Activated naive CD4-positive, alpha-beta T cell treated with anti-CD3 and anti-CD28 coated beads, Interleukin-2, amount 50 U/mL, for 72 hours (primary cell): ENCODE measurements at places on chromosomes 5 and 9.

DNA sequence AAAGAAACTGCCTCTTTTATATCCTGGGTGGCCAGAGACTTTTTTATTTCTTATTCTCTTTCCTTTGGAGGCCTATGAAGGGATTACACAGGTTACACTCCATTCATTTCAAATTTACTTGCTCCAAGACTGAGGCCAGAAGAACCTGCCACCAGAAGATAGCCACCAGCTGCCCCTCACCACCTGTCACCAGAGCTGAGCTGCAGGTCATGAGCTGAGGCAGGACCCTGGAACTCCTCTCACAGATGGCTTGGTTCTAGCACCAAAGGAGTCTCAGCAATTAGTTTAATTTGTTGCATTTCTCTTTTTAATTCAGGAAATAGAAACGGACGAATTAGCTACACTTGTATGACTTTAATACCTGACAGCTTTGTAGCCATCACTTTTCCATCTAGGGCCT is 313.9 kb downstream of the SPOCK1 start:
- DNase-seq, result no peak

- DNase-seq, result no peak
These were observed 35.8 kb downstream of the PTCH1 start for GRCh38 chr9:95481000-95481399.

DNA sequence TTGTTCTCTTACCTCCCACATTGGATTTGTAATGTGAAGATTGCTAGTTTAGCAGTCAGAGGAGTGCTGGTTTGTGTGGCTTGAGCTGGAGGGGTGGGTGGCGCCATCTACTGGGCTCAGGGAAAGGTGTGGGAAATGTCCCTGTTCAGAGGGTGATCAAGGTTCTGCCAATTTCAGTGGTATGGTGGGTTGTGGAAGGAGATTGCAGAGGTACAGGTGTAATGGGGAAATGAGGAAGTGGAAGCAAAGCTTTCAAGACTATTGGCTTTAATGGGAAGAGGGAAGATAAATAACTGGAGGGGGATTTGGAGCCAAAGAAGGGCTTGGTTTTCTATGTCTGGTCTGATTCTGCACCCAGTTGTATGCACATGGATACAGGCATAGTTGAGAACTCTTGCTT is 76.4 kb downstream of the OSMR start:
- DNase-seq, result peak; percentile 38

- DNase-seq, result no peak
These were observed 36.7 kb upstream of the CCDC112 start for GRCh38 chr5:115333164-115333563.

DNA sequence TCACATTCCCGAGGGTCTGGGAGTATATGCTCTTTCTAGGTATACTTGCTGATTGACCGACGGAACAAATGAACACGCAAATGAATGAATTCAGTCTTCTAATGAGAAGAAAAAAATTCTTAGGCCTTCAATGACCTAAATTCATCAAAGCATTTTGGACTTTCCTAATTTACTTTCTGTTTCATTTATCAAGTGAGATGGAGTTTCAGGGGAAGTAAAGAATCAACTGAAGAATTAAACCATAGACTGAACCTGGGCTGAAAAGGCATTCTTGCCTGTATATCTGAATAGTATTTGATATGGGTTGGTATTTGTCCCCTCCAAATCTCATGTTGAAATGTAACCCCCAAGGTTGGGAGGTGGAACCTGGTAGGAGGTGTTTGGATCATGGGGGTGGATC is 64.1 kb downstream of the ZFAND5 start:
- DNase-seq, result no peak
